ENCODE measurements at places on chromosomes 13 and 19. TPM values are rescaled to one million over a fixed set of nuclear protein-coding genes. Genes with fewer than 3 reads are reported as not detected.

DNA sequence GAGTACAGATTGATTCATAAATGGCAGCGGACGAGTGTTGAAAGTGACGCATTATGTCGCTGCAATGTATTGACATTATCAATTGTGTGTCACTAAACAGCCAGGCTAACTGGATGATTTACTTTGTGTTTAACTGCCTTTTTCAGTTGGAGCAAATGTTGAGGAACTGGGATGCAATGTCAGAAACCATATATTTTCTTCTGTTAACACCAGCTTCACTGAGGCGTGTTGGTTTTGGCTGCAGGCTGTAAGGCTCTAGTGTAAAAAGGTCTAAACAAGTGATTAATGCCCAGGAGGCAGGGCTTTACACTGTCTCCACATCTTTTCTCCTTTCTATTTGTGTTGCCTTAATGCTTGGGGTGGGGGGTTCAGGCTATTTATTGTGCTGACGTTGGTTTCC, 80.1 kb downstream of the GGACT start:
- no peaks in the 10 kb centered on the region for H3K27me3 ChIP-seq
- H3K27ac ChIP-seq = no peak overlapping the region
- H3K36me3 ChIP-seq = no peaks in the 10 kb centered on the region
- no peak overlapping the region for H3K4me3 ChIP-seq

Gene NEK3
- 5.1 TPM for total RNA-seq

DNA sequence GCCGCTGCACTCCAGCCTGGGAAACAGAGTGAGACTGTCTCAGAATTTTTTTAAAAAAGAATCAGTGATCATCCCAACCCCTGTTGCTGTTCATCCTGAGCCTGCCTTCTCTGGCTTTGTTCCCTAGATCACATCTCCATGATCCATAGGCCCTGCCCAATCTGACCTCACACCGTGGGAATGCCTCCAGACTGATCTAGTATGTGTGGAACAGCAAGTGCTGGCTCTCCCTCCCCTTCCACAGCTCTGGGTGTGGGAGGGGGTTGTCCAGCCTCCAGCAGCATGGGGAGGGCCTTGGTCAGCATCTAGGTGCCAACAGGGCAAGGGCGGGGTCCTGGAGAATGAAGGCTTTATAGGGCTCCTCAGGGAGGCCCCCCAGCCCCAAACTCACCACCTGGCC, at the start of gene KLK2:
KLK2 (plus strand) TSS at position 384 of the 400 bp plus-strand sequence. CDS start 35 bp downstream, outside the sequence.
- no peaks in the 10 kb centered on the region for H3K27me3 ChIP-seq
- no peaks in the 10 kb centered on the region for H3K36me3 ChIP-seq
- H3K27ac ChIP-seq = no peak within 1 kb of the TSS
- H3K4me3 ChIP-seq = no peak within 1 kb of the TSS
- no peaks in the 10 kb centered on the region for H3K4me1 ChIP-seq

DNA sequence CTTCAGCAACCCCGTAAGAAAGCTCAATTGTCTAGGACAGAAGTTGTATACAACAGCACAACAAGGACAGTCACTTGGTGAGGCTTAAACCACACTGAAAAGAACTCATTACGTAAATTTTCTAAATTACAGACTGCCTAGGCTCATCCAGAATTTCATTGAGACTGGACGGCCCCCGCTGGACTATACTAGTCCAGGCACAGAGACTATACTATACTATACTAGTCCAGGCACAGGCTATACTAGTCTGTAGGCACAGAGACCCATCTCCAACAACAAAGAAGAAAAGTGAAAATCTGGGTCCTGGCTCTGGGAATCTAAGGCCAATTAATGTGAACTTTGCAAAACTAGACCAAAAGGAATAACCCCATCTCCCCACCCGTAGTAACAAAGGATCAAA, 700 bp downstream of the ZNF816 start:
- no peak for DNase-seq
- no peaks in the 10 kb centered on the region for H3K27me3 ChIP-seq
- peaks cover 46% of the 10 kb centered on the region for H3K36me3 ChIP-seq
- peak overlapping the region; percentile 95 for H3K4me3 ChIP-seq
- no peaks in the 10 kb centered on the region for H3K4me1 ChIP-seq
- peak overlapping the region; percentile 86 for H3K27ac ChIP-seq

- peaks cover 14% of the 10 kb centered on the region for H3K36me3 ChIP-seq
- no peaks in the 10 kb centered on the region for H3K27me3 ChIP-seq
- H3K4me3 ChIP-seq = no peak overlapping the region
- no peak for DNase-seq
These were observed 9.8 kb upstream of the ZNF544 start for GRCh38 chr19:58218899-58219298.

- H3K27me3 ChIP-seq = peaks cover 34% of the 10 kb centered on the region
- no peak overlapping the region for H3K27ac ChIP-seq
- no peak for DNase-seq
- no peaks in the 10 kb centered on the region for H3K36me3 ChIP-seq
These were observed 6.6 kb upstream of the SIGLEC12 start for GRCh38 chr19:51508059-51508733.

Gene GGN
- total RNA-seq = 0.40 TPM

- H3K36me3 ChIP-seq = no peaks in the 10 kb centered on the region
- DNase-seq = no peak
- no peak overlapping the region for H3K27ac ChIP-seq
- no peaks in the 10 kb centered on the region for H3K4me1 ChIP-seq
- no peaks in the 10 kb centered on the region for H3K27me3 ChIP-seq
- no peak overlapping the region for H3K4me3 ChIP-seq
These were observed 1394.3 kb upstream of the SLC10A2 start for GRCh38 chr13:104460554-104460953.

Gene DACT3
- not detected for total RNA-seq

Gene MUC16
- 0.17 TPM for total RNA-seq

GRCh38 chr13:110873639-110874507, 41.0 kb downstream of the ANKRD10 start:
- H3K36me3 ChIP-seq = peaks cover 14% of the 10 kb centered on the region
- H3K27me3 ChIP-seq = no peaks in the 10 kb centered on the region
- no peak overlapping the region for H3K27ac ChIP-seq
- no peak for DNase-seq
- no peaks in the 10 kb centered on the region for H3K4me1 ChIP-seq

- H3K36me3 ChIP-seq = peaks cover 4% of the 10 kb centered on the region
- H3K4me1 ChIP-seq = peaks cover 18% of the 10 kb centered on the region
- H3K27ac ChIP-seq = no peak overlapping the region
- H3K4me3 ChIP-seq = no peak overlapping the region
These were observed 75.4 kb upstream of the TNFSF11 start for GRCh38 chr13:42498521-42498920.

DNA sequence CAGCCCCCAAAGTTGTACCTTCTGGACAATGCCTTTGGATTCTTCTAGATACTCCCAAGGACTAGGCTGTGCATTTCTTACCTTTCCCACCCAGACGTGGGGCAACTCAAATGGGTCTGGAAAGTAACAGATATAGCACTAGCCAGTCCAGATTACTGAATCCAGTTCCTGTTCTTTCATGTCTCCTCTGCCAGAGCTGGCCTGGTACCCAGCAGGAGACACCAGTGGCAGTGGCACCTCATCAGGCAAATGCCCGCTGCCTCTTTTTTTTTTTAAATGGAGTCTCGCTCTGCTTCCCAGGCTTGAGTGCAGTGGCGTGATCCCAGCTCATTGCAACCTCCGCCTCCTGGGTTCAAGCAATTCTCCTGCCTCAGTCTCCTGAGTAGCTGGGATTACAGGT, 43.2 kb downstream of the N4BP2L2 start:
- H3K36me3 ChIP-seq = peaks cover 17% of the 10 kb centered on the region
- no peak overlapping the region for H3K4me3 ChIP-seq
- no peak for DNase-seq
- no peak overlapping the region for H3K27ac ChIP-seq

DNA sequence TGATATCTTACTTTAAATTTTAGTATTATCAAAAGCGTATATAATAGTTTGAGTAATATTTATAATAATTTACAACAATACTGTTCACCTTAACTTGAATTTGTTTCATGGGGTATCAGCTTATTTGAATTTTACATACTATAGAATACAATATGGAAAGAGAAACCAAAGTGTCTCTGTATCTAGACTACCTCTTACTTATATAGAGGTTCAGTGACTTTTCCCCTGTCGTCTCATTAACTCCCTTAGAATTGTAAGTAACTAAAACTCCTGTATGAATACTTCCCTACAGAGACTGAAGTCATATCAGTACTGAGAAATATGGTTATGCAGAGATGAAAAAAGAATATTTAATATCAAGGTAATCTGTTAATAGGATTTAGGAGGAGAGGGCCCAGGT, 26.8 kb downstream of the COG6 start:
- H3K36me3 ChIP-seq = peaks cover 13% of the 10 kb centered on the region
- DNase-seq = no peak
- H3K4me1 ChIP-seq = no peaks in the 10 kb centered on the region
- H3K27ac ChIP-seq = no peak overlapping the region
- no peak overlapping the region for H3K4me3 ChIP-seq

Gene CILP2
- 1.3 TPM for total RNA-seq

Gene ZNF738
- total RNA-seq = 7.4 TPM
